ENCODE measurements at places on chromosomes 16 and 17.

DNA sequence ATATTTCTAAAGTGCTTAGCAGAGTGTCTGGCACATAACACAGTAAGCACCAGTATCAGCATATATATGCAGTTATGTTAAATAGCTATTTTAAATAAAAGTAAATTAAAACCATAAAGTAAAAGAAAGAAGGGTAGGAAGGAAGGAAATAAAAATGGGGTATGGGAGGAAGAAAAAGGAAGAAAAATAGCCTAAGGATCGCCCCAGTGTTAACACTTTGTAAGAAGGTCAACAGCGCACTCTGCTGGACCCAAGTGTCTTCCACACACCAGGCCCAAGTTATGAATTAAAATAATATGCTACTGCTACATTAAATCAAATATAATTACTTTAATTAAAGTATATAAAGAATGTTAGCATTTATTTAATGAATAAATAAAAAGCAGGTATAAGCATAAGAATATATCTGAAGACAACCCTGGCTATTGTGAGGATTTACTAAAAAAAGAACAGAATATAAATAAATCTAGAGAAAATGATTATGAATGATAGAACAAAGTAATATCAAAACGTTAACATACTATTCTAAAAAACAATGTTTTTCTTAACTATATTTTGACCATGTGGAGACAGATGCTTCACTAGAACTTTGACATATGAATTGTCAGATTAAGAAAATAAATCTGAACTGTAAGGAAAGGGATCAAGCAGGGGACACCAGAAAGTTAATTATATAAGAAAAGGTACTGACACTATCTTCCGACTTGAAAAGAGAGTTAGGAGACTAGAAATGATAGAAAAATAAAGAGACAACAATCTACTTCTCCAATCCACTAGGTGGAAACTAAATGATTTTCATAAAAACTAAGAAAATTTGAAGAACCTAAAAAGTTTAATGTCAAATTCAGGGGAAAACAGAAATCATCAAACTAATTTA is 25.9 kb downstream of the BRIP1 start:
- peak; percentile 38 for DNase-seq

GRCh38 chr16:9816644-9817043 is 365.6 kb downstream of the GRIN2A start:
- DNase-seq: no peak

- DNase-seq: no peak
Measured at GRCh38 chr17:38326996-38327792, 16.6 kb downstream of the GPR179 start.

GRCh38 chr17:55778389-55779118 is 27.7 kb downstream of the PCTP start:
- no peak for DNase-seq
